Stimulated activated CD8-positive, alpha-beta memory T cell treated with anti-CD3 and anti-CD28 coated beads, Interleukin-4, amount 100 ng/mL, for 1 hour (primary cell): ENCODE measurements at places on chromosomes 11 and 22.

DNA sequence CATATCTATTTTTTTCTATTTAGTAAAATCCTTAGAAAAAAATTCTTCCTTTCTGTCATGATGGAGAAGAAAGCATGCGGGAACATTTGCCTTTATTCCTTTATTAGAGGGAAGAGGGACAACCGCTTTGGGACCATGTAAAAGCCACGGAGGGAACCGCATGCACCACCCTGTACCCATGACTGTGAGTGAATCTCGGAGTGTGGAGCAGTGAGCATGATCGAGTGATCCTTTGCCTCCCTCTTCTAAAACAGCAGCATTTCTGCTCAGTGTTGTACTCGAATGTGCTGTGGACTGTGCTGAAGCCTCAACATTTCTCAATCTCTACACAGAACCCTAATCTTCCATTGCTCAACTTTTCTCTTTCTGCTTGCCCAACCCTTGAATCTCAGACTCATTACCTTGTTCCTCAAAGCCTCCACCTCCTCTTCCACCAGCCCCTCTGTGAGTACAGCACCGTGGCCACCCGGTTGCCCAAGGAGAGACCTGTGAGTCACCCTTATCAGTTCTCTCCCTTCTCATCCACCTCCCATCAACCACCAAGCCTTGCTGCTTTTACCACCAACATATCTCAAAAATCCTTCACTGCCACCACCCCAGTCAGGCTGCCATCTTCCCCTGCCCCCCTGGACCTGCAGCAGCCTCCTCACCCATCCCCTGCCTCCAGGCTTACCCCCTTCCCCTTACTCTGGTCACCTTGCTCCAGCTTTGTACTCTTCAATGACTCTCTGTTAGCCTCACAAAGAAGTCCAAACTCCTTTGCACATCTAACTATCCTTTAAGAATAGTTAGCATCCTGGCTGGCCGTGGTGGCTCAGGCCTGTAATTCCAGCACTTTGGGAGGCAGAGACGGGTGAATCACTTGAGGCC lies 103.1 kb downstream of the NAT10 start:
- no peak for DNase-seq

DNA sequence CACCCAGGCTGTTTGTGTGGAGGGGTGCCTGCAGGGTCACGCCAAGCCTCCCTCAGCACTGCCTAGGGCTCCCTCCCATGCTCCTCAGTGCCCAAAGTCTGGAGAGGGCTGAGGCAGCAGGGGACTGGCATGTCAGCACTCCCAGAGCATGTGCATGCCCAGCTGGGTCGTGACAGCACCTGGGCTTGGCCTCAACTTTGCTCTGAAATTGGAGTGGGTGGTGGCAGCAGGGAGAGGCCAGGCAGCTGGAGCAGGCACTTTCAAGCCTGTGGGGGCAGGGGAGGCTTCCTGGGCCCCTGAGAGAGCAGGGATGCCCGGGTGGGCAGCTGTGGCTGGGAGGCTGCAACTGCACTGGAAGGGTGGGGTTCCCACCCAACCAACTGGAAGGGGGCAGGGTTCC lies 35.6 kb upstream of the DDX10 start:
- DNase-seq, result no peak

GRCh38 chr11:118438314-118438931 lies 2.1 kb downstream of the KMT2A start:
- DNase-seq, result no peak

DNA sequence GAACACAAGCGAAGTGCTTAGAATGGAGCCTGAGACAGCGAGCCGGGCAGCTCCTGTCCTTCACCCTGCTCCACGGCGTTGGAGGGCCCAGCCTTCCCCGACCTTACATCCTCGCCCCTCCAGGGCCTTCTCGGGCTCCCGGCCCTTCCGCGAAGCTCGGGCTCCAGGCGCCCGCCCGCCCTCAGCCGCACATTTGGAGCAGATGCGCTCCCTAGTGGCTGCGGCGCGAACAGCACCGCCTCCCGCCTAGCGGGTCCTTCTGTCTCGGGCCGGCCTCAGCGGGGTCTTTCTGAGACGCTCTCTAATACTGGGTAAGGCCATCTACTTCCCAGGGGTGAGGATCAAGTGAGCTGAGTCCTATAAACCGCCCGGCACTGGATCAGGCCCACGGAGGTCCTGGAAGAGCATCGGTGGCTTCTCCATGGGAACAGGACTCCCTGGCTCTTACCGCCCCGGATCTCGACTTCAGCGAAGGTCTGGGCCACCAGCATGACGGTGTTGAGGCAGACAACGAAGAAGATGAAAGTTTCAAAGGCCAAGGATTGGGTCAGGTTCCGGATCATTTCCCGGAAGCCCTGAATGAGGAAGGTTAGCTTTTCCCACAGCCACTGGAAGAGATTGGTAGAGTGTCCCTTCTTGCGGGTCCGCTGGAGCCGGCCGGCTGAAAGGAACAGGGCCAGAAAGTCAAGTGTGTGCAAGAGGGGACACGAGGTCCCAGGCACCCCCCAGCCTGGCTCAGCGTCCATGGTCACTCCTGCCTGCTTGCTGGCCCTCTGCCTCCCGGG lies 3.7 kb downstream of the CATSPER1 start:
- DNase-seq, result peak; percentile 56

GRCh38 chr11:6737872-6738466 lies 33.8 kb downstream of the OR2AG2 start:
- peak; percentile 19 for DNase-seq

DNA sequence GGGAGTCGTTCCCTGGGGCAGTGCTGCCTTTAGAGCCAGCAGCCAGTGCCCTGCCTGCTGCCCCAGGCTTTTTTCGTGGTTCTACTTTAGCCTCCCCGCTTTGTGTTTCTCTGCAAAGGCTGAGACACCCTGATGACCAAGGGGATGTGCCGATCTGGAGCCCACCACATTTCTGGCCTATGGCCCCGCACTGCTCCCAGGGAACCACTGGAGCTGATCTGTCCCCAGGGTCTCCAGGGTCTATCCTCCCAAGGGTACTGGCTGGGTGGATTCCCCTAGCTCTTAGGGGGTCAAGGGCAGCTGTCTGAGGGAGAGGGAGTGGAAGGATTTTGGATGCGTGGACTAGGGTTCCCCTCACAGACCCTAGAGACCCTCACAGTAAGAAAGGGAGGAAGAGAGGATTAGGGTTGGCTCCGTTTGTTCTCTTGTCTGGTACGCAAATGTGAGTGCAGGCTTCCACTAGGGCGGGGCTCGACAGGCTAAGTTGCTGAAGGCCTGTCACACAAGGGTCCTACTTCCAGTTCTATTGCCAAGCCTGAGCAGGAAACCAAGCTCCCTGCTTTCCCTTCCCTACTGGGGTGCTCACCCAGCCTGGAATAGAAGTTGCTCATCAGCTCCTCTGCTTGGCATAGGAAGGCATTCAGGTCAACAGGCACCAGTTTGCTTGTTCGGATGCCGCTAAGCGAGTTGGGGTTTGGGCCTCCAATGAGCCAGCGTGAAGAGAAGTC lies 19.3 kb downstream of the TREH start:
- DNase-seq, result no peak

GRCh38 chr11:61153593-61154095 lies 7.6 kb downstream of the VPS37C start:
- DNase-seq, result no peak

DNA sequence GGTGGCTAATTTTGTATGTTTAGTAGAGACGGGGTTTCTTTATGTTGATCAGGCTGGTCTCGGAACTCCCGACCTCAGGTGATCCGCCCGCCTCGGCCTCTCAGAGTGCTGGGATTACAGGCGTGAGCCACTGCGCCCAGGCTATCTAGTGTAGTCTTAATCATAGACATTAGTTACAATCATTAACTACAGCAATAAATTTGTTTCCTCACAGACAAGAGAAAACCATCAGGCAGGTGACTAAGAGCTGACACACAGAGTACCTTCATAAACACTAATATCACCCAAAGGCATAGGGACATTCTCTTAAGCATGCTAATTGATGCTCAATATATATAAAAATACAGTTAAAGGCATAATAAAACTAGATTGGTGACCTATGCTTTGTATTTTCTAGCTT lies 19.4 kb downstream of the SDHD start:
- no peak for DNase-seq

DNA sequence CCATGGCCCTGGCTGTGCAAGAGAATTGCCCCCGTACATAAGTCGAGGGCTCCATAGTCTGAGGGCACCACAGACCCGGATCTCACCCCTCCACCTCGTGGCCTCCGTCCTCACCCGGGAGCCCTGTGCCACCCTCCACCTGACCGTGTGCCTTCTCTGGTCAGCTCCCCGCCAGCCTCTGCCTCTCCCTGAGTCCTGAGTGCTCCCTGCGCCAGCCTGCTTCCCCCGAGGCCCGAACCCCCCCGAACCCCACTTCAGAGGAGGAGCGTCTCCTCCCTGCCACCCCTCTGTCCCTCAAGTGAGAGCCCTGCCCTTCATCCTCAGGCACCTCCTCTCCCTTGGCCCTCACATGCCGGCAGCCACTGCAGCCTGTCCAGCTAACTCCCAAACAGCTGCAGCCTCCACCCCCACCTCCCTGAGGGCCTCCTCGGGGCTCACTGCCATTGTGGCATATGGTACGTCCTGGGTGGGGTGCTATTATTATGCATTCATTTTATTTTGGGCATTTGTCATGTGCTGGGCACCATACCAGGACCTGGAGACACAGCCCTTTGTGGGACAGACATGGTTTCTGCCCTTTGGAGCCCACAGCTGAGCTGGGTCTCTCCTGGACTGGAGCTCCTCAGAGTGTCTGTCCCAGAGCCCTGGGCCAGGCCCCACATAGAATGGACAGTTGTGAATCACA lies 67.2 kb downstream of the MYO7A start:
- DNase-seq, result no peak

- no peak for DNase-seq
Measured at GRCh38 chr11:104337273-104337672, 173.3 kb upstream of the PDGFD start.

DNA sequence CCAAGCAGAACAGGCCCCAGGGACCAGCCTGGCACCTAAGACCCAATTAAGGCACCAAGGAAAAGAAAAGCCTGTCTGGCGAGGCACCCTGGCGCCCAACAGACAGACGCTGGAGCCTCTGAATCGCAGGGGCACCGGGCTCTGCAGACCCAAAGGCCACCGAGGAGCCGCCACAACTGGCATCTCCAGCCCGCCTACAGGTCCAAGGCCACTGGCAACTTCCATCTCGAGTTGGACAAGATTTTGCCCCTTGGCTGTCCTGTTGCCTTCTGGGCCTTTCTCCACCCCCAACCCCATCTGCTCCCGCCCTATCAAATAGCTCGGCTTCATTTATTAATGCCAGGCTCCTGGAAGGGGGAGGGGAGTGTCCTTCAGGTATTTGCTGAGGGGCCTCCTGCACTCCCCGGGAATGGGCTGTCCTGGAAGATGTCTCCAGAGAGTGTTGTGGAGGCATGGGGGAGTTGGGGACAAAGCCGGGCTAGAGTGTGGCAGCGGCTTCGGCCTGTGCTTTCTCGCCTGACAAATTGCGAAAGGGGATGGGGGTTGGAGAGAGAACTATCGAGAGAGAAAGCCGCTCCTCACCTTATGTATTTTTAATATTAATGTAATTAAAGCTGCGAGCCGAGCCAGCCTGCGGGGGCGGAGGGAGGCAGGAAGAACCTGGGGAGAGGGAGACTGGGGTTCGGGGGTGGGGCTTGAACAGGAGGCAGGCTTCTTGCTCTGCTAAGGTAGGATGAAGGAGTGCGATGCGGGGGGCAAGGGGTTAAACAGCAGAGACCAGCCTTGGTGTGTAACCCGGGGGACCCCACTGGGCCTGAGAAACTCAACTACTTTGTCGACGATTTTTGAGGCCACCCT lies 2.0 kb downstream of the DSCAML1 start:
- DNase-seq, result no peak

DNA sequence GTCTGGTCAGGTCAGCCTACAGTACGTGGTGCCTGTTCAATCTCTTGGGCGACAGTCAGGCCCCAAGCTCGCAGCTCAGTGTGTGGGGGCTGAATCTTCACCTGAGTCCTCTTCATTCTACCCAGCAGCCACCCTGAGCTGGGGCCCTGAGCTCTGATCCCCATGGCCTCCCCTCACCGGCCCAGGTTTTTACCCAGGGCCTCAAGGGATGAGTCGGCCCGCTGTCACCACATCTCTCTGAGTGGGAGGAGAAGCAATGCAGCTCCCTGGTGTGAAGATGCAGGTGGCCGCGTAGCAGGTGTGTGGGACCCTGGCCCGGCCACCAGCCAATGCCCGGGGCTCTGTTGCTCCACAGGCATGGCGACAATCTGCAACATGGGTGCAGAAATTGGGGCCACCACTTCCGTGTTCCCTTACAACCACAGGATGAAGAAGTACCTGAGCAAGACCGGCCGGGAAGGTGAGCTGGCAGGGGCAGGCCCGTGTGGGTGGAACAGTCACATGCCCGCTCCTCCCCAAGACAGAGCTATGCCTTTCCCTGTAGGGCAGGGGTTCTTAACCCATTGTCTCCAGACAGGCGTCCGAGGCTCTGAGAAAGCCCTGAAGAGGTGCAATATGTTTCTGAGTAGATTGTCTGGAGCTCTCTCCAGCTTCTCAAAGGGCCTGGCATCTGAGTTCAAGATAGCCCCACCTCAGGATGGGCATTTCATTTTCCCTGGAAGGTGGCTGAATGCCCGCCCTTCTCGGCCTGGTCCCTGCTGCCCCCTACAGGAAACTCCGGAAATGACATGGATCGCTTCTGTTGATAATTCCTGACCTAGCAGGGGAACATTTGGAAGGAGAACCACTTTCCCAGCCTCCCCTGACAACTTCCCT lies 26.9 kb downstream of the POLR3H start:
- DNase-seq, result no peak

DNA sequence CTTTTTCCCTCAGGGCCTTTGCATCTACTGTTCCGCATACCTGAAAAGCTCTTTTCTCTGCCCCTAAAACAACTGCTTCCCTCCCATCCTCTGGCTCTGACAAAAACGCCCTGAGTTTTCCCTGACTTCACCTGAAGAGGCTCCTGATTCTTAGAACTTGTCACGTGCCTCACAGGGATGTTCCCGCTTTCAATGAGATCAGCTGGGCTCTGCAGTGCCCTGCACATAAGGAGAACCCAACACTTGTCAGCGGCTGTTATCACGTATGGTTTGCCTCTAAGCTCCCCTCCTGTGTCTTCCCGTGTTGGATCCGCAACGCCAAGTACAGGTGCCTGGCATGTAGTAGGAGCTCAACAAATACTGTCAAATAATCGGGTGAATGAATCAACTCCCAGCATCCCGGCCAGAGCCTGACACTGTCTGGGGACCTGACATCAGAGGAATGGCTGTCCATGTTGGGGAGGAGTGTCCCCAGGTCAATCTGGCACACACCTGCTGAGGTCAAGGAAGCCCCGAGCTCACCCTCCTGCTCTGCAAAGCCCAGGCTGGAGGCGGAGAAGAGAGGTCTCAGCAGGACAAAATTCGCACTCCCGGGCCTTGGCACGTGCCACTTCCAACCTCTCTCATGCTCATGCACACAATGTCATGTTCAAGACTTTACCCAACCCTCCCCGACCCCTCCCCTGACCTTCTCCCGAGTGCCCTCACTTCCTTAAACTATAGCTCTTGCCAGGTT lies 4.2 kb upstream of the GRK2 start:
- DNase-seq, result no peak

GRCh38 chr11:26860091-26860780 lies 133.7 kb upstream of the FIBIN start:
- DNase-seq, result no peak

DNA sequence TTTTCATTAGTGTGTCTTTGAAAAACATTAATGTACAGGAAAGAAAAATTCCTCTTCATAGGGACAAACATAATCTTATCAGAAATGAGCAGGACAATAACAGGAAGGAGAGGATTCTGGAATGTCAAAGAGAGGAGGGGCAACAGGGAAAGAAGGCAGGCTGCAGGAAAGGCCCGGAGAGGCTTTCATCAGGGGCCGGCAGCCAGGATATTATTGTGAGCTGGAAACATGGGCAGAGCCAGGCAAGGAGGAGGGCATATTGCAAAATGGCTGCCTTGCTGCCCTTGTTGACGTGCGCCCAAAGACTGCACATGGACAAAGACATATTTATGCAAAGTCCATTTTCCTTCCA lies 433.7 kb downstream of the ETS1 start:
- no peak for DNase-seq
